Right atrium auricular region (tissue), 2 donors: ENCODE measurements at places on chromosomes 2 and 18.

GRCh38 chr2:206368933-206369569, 74.3 kb upstream of the ADAM23 start:
- H3K27me3 ChIP-seq, result no peaks in the 10 kb centered on the region
- H3K27ac ChIP-seq, result peak overlapping the region; percentile 31
- no peak overlapping the region for H3K4me3 ChIP-seq

- H3K4me1 ChIP-seq, result no peaks in the 10 kb centered on the region
- H3K27ac ChIP-seq, result no peak overlapping the region
- H3K4me3 ChIP-seq, result no peak overlapping the region
Observed at GRCh38 chr2:149087751-149088150, 49.3 kb downstream of the LYPD6B start.

GRCh38 chr2:25361261-25362048, 19.7 kb upstream of the DNMT3A start:
- H3K27ac ChIP-seq, result no peak overlapping the region
- no peak for DNase-seq
- H3K27me3 ChIP-seq, result no peaks in the 10 kb centered on the region
- H3K4me1 ChIP-seq, result peaks cover 6% of the 10 kb centered on the region

DNA sequence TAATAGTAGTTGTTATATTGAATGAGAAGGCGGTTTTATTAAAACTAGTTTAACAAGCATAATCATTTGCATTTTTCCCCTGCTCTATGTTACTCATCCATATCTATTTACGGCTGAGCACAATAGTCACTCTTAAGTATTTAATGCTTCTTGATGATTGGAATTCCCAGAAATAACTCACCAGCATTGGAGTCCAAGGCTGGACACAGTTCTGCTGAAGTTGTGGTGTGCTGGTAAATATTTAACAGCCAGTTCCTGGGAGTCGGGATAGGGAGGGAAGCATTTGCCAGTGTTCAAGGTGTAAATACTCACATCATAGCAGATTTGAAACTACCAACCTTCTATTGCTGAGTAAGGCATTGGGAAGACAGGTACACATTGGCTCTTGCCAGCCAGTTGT, 315.1 kb downstream of the MTX2 start:
- H3K4me1 ChIP-seq, result no peaks in the 10 kb centered on the region
- no peaks in the 10 kb centered on the region for H3K36me3 ChIP-seq
- no peak overlapping the region for H3K4me3 ChIP-seq

GRCh38 chr2:44929735-44930273, 11.7 kb upstream of the SIX3 start:
- no peaks in the 10 kb centered on the region for H3K36me3 ChIP-seq
- H3K4me1 ChIP-seq, result no peaks in the 10 kb centered on the region
- DNase-seq, result no peak
- no peak overlapping the region for H3K4me3 ChIP-seq
- no peak overlapping the region for H3K27ac ChIP-seq

- DNase-seq, result no peak
- H3K27me3 ChIP-seq, result no peaks in the 10 kb centered on the region
- no peak overlapping the region for H3K27ac ChIP-seq
- no peaks in the 10 kb centered on the region for H3K36me3 ChIP-seq
- H3K4me3 ChIP-seq, result no peak overlapping the region
Observed at GRCh38 chr2:145511946-145512345, 992.0 kb upstream of the ZEB2 start.
